ENCODE measurements at places on chromosomes 7 and 10.

DNA sequence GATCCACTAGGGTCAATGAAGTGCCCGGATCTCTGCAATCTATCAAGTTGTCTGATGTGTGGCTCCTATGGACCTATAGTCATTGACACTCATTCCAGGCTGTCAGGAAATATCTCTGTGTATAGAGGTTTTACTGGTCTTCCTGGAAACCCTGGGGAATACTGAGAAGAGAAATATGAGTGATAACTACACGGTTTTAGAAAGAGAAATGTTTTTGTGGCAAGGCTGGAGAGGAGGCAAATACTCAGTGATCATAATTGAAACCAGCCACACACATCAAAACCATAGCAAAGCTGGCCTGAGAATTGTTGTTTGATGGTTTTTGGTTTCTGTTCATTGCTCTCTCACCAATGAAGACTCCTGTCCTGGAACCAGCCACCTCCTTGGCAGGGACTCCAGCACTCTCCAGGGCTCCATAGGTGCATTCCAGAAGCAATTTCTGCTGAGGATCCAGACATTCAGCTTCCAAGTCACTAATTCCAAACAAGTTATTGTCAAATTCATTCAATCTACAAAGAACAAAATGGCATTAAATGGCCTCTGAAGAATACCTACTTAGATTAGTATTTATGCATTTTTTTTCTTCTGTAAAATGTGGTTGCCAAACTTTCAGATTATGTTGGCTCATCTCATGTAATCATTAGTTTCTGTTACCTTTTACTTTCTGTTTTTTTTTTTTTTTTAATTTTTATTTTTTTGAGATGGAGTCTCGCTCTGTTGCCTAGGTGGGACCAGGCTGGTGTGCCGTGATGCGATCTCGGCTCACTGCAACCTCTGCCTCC lies 108.6 kb upstream of the ABI1 start:
- no peak for DNase-seq

DNA sequence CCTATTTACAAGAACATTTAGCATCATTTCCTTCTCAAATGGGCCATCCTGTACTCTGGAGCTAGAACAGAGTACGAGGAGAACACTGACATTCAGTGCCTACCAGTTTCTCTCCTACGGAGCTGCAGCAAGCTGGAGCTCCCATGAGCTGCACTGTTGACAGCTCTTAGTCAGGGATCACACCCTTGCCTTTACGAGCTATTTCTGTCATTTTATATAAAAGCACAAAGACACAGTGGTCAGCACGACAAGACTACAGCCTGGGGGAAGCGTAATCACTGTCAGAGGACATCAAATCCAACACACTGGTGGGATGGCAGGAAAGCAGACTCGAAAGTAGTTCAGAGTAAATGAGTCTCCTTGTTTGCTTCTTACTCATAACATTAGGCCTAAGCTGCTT lies 2.7 kb downstream of the CDCA7L start:
- DNase-seq = no peak

GRCh38 chr10:124477614-124478363 lies 16.2 kb downstream of the LHPP start:
- peak; percentile 57 for DNase-seq

GRCh38 chr7:38428041-38428440 lies 154.6 kb upstream of the TARP start:
- no peak for DNase-seq

DNA sequence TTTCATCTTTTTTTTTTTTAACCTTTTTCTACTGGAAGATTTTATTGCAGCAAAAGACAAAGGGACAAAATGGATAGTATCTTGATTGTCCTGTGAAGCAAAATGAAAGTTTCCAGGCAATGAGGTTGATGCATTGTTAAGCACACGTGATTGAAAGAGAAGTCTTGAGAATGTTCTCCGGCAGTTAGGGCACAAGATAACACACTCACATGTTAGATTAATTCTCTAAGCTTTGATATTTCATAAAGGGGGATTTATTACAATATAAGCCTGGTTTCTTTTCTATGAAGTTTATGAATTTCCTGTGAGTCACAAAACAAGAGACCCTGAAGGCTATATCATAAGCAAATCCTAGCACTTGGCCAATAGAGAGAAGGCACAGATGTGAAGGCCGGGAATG lies 93.4 kb upstream of the ARMC3 start:
- DNase-seq = no peak

- DNase-seq = no peak
Measured at GRCh38 chr10:44891721-44892120, 19.4 kb upstream of the TMEM72 start.

GRCh38 chr10:44862924-44863323 lies 48.2 kb upstream of the TMEM72 start:
- peak; percentile 54 for DNase-seq

GRCh38 chr7:28900311-28900710 lies 57.8 kb downstream of the TRIL start:
- no peak for DNase-seq

GRCh38 chr7:158824028-158824427 lies 5.3 kb downstream of the ESYT2 start:
- DNase-seq = no peak

DNA sequence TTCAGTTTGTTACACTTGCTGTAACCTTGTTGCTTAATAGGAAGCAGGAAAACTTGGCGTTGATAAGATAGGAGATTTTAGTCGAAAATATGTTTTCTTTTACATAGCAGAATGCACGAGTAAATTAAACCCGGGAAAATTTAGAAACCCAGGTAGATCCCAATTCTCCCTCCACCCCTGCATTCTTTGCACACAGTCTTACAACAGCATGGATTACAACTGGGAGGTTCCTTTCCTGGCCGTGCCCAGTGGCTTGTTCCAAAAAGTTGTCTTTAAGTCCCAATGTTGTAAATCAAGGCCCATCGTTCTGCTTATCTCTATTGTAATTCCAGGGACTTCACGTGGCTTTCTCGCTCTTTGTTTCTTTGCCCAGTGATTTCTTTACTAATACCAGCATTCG lies 1.1 kb upstream of the DPY19L1 start:
- DNase-seq = no peak

- no peak for DNase-seq
Measured at GRCh38 chr7:2862831-2863361, 18.8 kb upstream of the GNA12 start.

GRCh38 chr7:8258166-8258565 lies 3.8 kb downstream of the ICA1 start:
- no peak for DNase-seq

GRCh38 chr7:52944921-52945320 lies 90.5 kb upstream of the POM121L12 start:
- no peak for DNase-seq

DNA sequence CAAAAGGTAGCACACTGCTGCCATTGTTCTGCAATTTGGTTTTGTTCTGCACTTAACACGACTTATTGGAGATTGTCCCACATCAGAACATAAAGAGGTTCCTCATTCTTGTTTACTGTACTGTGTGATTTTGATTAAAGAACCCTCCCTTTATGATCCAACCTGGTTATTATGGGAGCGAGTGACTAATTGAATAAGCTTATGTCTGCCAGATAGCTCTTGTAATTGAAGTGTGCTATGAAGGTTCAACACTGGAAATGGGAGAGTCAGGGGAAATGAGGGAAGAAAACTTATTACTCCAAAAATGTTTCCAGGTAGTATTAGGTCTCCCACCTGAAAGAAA lies 33.9 kb downstream of the CASP7 start:
- no peak for DNase-seq

DNA sequence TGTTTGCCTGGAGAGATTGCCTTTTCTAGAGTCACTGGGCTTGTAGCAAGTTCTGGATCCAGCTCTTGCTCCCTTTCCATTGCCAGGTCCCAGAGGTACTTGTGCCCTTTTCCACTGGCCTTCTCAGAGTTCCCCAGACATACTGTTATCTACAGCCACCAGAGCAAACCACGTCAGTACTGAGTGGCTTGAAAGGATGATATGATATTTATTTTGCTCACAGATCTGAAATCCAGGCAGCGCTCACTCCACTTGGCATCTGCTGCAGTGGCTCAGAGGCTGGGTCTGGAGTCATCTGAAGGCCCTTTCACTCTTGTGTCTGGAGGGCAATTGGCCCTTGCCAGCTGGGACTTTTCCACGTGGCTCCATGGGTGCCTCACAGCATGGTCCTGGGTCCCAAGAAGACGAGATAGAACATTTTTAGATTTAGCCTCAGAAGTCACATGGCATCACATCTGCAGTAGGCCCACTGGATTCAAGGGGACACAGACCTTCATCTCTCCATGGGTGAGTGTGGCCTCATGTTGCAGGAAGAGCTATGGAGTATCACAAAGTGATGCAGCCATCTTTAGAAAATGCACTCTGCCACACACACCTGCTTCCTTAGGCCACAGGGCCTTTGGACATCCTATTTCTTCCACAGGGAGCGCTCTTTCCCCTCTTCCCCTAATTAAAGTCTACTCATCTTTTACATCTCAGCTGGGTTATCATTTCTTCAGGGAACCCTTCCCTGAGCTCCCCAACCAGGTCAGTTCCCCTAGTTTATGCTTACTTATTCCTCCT lies 22.9 kb upstream of the TCF7L2 start:
- no peak for DNase-seq

- no peak for DNase-seq
Measured at GRCh38 chr7:4207011-4207410, 475.1 kb upstream of the FOXK1 start.

DNA sequence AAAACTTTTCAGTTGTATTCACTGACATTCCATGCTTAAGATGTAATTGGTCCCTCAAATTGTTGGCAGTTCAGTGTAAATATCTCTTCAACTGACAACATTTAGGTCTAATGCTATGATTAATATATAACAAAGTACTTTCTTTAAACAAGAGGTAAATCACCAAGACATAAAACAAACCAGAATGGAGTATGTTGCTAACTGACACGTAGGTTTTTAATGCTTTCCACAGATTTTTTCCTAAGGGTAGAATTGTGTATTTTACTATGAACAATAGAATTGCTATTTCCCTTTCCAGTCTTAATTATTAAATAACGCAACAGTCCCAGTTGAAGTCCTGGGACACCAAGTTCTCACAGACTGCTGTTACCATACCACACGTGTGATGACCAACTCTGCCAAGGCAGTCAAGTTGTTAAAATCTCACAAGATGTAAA lies 4.1 kb downstream of the JCAD start:
- no peak for DNase-seq

- no peak for DNase-seq
Measured at GRCh38 chr10:12681252-12681651, 320.3 kb downstream of the CCDC3 start.

- no peak for DNase-seq
Measured at GRCh38 chr7:66576646-66577045, 52.0 kb upstream of the KCTD7 start.

DNA sequence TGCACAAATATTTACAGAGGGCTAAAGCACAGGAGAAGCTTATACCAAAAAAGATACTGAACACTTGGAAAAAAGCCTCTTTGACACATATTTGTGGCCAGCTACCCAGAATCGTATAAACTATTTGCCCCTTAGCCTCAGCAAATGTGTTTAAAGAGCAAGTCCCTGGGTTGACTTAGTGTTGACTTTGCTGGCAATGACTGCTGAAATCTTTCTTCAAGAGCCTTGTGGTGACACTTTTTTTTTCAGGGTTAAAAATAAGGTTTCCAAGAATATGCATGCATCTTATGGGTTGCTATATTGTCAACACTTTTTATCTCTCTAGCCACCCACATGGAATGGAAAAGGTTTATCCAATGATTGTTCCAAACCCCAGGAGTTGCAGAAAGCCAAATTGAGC lies 14.9 kb upstream of the PLEKHS1 start:
- no peak for DNase-seq

DNA sequence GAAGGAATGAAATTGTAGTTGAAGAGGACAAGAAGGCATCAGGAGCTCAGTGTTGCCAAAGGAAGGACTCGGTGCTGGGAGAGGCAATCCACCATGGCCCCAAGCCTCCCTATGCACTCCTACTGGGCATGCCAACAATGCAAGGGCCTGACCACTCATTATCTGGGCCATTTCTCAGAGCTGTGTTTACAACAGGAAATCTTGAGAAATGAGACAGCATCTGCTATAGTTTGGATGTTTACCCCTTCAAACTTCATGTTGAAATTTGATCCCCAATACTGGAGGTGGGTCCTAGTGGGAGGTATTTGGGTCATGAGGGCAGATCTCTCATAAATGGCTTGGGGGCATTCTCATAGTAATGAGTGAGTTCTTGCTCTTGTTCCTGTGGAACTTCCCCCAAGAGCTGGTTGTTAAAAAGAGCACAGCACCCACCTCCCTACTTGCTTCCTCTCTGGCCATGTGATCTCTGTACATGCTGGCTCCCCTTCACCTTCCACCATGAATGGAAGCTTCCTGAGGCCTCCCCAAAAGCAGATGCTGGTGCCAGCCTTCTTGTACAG lies 50.8 kb upstream of the AOAH start:
- no peak for DNase-seq

GRCh38 chr7:137934941-137935883 lies 66.7 kb downstream of the CREB3L2 start:
- no peak for DNase-seq

DNA sequence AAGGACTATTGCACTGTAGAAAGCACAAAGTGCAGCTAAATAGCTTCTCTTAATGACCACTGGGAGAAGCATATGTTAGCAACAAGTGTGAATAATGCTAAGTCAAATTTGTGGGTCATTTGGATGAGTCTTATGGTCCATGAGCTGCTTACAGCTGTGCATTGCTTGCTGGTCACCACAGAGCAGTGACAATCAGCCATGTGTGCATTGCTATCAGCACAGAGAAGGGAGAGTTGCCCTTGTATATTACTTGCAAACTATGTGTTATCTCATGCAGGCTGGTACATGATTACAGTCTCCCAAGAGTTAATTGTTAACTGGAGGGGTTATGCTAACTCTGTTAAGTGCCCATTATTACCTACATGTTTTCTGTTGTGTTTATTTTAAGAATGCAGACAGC lies 25.7 kb downstream of the MRPS33 start:
- no peak for DNase-seq

DNA sequence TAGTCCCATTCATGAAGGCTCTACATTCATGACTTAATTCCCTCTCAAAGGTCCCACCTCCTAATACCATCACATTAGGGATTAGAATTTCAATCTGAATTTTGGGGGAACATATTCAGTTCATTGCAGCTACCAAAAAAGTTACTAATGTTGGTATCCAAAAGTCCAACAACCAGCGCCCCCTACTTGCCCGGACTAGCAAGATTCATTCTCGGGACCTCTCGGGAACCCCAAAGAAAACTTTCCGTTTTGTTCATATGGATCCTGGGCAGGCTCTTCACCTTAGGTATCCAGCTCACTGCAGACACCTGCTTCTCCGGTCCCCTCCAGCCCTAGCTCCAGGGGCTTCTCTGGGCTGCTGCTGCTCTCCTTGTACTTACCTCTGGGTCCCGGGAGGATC lies 8.9 kb upstream of the GRK5 start:
- no peak for DNase-seq

DNA sequence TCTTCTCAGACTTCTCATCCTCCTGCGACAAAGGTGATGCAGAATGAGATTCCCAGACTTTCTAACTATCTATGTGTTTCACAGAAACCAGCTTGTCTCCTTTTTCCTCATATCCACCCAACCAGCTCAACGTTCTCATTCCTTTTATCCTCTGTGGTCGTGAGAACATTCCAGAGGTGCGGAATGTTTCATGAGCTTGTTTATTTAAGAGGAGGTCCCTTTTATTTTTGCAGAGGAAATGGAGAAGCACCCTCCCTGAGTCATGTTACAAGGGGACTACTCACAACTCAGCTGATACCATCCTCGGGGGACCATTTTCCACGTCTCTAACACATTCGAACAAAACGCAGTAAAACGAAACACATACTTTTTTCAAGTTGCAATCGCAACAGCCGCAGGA lies 93.2 kb downstream of the ZRANB1 start:
- no peak for DNase-seq

GRCh38 chr10:72418679-72419078 lies 64.0 kb upstream of the DNAJB12 start:
- no peak for DNase-seq

GRCh38 chr10:59077855-59078254 lies 98.6 kb upstream of the PHYHIPL start:
- DNase-seq = no peak

Measured in left forelimb (tissue), 1 donor.